ENCODE measurements at places on chromosomes 7 and 10.

GRCh38 chr7:75847707-75848106, 31.1 kb upstream of the RHBDD2 start:
- DNase-seq: no peak

GRCh38 chr7:41436139-41436538, 266.8 kb downstream of the INHBA start:
- no peak for DNase-seq

DNA sequence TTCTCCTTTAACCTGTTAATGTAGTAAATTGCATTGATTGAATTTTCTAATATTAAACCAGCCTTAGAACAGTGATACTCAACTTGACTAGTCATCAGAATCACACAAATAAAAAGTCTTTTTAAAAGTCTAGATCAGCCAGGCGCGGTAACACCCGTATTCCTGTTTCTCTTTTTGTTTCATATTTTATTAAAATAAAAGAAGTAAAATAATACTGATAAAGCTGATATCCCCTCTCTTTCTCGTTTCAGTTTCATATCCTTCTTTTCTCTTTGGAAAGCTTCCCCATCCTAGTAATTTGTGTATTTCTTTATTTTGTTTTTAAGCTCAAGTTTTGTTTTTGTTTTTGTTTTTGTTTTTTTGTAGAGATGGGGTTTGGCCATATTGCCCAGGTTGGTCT, 9.3 kb downstream of the SMO start:
- no peak for DNase-seq

DNA sequence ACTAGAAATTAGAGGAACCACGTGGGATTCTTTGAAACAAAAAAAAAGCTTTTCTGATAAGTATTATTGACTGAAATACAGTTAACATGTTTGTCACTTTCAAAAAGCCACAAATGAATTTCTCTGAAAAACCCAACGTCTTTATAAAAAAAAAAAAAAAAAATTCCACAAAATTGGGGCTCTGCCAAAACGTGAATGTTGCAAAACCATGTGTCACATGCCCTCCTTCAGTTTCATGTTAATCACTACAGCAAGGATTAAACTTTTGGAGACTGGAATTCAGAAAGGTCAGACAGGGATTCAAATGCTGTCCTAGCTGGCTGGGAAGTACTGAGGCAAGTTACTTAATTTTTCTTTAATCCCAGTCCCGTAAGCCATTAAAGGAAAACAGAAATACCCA, 278.0 kb upstream of the KLF14 start:
- DNase-seq: no peak

DNA sequence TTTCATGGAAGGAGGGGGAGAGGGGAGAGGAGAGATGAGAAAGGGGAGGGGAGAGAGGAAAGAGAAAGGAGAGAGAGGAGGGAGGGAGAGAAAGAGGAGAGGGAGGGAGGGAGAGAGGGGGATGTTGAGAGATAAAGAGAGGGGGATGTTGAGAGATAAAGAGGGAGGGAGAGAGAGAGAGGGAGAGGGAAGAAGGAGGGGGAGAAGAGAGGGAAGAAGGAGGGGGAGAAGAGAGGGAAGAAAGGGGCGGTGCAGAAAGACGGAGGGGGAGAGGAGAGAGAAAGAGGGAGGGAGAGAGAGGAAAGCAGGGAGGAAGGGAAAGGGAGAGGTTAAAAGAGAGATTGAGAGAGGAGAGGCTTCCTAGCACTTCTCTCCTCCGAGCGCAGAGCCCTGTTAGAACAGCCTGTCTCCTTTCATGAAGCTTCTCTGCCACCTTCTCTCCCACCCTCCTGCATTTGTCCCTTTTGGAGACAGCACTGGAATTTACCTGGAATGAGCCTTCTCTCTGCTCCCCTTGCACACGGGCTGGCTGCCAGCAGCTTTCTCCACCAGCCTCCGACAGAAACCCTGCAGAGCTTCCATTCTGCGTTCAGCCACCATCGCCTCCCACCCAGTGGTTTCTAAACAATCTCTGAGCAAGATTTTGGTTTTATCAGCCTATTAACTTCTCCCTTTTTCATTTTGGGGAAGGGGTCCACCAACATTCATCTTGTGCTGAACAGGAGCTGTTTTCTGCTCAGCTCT, 74.0 kb upstream of the CARD11 start:
- DNase-seq: no peak

GRCh38 chr10:27153845-27154193, 365 bp downstream of the YME1L1 start:
- no peak for DNase-seq

DNA sequence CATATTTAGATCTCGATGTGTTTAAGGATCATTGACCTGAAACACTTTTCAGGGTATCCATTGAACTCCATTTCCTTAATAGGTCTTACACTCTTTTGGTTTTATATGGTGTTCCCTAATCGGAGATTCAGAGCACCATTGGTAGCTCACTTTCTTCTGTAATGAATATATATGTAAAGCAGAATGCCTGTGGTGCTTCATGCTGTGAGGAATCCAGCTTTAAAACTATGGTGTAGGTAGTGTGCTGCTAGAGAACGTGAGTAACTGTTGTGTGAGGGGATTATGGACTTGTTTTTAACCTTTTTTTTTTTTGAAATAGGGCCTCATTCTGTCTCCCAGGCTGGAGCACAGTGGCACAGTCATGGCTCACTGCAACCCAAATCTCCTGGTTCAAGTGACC, 376.9 kb upstream of the LRGUK start:
- no peak for DNase-seq

- DNase-seq: no peak
These were observed 1077.8 kb downstream of the KCNMA1 start for GRCh38 chr10:76559892-76560220.

DNA sequence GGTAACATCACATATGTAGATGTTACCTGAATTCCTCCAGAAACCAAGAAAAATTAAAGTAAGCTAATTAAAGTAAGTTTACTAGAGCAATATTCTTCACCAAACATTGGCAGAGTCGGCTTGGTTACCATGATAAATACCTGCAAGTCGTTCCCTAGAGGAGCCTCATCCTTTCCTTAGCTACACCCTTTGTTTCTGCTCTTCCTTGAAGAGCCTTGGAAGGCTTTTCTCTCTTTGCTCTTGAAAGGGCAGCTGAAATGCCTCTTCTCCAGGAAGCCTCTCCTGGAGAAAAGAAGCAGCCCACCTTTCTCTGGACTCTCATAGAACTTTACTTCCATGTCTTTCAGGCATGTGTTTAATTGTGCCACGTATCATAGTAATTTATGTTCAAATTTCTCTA, 34.9 kb upstream of the CALD1 start:
- DNase-seq: no peak

- no peak for DNase-seq
These were observed 524.8 kb upstream of the SORCS1 start for GRCh38 chr10:107689323-107689722.

- no peak for DNase-seq
These were observed 18.0 kb upstream of the SEM1 start for GRCh38 chr7:96727534-96728088.

DNA sequence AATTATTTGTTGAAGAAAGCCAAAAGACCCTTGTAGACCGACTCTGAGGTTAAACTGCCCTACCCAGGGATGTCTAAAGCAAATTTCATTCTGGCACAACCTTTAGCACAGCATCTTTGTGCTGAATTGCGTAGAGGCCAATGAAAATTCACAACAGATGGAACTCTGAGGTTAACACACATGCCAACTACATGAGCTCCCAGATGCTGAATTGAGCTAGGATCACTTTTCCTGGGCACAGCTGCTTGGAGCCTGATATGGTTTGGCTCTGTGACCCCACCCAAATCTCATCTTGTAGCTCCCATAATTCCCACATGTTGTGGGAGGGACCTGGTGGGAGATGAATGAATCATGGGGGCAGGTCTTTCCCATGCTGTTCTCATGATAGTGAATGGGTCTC, 158.0 kb upstream of the PTN start:
- no peak for DNase-seq

DNA sequence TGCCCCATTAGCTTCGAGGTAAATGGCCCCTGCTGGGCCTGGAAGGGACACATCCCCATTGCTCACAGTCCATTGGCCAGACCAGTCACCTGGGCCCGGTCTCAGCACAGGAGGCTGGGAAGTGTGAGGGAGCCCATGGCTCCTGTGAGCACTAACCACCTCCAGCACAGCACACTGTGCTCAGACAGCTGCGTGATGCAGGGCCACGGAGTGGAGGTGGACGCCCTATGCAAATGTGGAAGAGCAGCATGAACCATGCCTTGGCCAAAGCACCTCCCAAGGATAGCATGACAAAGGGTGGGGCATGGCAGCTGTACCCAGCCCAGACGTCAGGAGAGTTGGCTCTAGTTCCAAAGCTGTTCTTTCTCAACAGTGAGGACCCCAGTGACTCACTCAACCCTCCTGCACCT, 120.1 kb upstream of the ZMIZ1 start:
- DNase-seq: no peak

DNA sequence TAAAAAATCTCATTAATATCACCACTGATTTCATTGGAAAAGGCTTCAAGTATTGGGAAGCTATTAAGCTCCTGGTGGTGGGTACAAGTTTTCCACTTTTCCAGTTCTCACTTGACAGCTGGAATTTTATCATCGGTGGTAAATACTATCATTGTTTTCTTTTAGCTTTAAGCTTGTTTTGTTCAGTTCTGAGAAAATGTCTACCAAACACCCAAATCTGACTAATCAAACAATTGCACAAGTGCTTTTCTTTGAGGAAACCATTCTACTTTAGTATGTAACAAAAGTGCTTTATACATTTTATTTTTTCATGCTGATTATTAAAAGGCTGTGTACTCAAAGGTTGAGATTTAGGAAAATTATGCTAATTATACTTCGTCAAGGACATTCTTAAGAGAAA, 7.9 kb downstream of the PRPF18 start:
- no peak for DNase-seq

GRCh38 chr10:118259288-118259906, 82.7 kb downstream of the FAM204A start:
- DNase-seq: no peak

DNA sequence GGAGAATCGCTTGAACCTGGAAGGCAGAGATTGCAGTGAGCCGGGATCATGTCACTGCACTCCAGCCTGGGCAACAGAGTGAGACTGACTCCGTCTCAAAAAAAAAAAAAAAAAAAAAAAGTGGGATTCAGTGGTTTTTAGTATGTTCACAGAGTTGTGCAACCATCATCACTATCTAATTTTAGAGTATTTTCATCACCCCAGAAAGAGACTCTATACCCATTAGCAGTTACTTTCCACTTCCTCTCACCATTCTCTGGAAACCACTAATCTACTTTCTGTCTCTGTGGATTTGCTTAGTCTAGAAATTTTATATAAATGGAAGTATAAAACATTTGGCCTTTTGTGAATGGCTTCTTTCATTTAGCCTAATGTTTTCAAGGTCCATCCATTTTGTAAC, 113.4 kb downstream of the ST7 start:
- DNase-seq: no peak

DNA sequence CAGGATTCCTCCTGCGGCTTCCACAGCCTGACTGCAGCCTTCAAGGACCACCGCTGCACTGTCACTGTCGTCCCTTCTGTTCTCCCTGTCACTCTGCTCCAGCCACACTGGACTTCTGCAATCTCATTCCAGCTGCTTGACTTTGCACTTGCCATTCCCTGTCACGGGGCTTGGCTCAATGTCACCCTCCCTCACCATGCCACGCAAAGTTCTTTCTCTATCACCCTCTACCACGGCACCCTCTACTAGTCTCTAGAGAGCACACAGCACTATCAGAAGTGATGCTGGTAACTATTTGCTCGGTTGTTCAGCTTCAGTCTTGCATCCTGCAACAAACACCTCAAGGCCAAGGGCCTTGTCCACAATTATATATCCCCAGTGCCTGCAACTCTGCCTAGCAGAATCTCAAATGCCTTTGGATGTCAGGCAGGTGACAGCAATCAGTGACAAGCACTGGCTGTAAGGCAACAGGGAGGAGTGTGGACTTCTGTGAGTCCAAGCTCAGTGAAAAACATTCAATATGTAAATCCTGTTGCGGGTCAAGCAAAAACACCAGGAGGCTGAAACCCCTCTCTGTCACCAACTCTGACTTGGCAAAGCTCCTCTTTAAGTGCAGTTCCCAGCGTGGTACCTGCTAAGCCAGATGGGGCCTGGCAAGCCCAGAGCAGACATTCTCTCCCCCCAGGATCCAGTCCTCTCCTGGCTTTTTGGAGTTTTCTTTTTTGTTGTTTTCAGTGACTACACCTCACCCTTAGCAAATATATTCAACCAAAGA, 259.9 kb downstream of the FGFR2 start:
- DNase-seq: no peak

GRCh38 chr10:96846395-96846794, 14.3 kb downstream of the LCOR start:
- no peak for DNase-seq

DNA sequence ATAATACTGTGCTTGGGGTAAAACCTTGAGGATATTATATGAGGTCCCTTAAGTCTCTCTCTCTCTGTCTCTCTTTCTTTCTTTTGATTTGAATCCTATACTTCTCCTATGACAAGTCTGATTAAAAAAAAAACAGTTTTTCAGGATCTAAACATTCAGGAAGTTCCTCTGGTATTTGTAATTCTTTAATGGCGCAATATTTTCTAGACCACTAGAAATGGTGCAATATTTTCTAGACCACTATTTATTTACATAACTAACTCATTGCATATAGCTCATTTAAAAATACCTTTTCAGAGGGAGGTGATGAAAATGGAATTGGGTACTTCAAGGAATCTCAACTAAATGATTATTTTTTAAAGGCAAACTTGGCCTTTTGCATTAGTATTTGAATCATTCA, 1235.3 kb downstream of the GATA3 start:
- DNase-seq: no peak

DNA sequence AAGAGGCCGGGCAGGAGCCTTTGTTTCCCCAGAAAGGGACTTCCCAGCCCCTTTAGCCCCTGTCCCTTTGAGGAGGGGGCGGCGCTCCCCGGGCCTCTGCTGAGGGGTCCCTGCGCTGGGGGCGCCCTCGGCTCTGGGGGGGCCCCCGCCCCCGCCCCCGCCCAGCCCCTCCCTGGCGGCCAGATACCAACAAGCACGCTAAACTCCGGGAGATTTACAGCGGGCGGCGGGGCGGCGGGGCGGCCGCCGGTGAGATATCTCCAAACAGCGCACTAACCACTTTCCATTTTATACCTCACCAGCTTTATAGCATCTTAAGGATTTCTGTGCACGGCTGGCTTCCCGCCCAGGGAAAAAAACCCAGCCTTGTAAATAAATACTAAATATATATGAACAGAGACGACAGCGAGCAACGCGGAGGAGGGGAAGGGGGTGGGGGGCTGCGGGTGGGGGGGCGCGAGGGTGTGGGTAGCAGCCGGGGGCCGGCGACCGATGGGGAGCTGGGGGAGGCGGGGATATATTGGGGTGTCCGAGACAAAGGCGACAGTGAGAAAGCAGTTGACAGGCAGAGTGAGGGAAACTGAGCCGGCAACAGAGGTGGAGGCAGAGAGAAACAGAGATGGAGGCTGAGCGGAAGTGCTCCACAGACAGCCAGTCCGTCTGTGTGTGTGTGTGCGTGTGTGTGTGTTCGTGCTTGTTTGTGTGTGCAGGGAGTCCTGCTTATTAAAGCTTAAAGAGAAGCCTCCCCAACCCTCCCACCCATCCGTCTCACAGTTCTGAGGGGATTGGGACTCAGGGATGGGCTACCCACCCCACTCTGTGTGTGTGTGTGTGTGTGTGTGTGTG, 85.8 kb downstream of the HIF1AN start:
- DNase-seq: no peak

- no peak for DNase-seq
These were observed 505.5 kb upstream of the PODXL start for GRCh38 chr7:132061937-132062336.

Data from NCI-H187 treated with DMSO at 0.1 percent for 48 hours (cell line).